Lung microvascular endothelial cell (primary cell): ENCODE measurements at places on chromosomes 12 and 14. TPM values are rescaled to one million over a fixed set of nuclear protein-coding genes. Genes with fewer than 3 reads are reported as not detected.

DNA sequence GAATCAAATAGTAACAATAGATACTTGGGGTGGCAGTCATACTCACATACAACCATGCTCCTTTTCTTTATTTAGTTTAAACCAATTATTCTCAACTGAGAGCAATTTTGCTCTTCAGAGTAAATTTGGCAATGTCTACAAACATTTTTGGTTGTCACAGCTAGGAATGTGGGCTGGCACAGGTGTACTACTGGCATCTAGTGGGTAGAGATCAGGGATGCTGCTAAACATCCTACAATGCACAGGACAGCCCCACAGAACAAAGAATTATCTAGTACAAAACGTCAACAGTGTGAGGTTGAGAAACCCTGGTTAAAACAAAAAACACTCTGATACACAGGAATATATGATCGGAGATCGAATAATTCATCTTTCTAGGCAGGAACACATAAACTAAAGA is 186.5 kb downstream of the NELL2 start:
- no peak for DNase-seq

GRCh38 chr12:122789637-122790036 is 15.3 kb downstream of the CCDC62 start:
- no peak for DNase-seq

DNA sequence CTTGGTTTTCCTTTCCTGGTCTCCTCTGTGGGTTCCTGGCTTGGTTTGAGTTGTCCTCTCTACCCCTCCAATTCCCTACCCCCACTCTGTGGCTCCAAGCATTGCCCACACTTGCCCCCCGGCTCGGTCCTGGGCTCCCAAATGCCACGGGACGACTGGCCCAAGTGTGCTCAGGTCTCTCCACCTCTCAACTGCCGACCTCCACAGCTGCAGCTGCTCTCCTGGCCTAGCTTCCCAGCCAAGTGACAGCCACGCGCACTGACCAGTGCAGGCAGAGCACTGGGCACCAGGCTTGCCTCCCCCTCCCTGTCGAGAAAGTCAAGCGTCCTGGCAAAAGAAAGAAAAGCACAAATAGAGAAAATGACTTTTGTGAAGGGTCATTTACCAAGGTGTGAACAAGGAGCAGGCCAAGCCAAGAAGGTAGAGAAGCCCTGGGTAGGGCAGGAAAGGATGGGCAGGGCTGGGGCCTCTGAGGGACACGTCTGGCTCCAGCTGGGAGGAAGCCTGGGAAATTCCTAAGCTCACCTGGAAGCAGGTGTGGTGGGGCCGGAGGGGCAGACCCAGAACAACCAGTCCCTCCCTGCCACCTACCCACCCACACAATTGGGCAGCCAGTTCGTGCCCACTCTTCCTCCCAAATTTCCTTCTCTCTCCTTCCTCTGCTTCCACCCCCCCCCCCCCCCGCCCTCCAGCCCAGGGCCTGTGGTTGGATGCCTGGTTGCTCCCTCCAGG is 1.8 kb upstream of the CEP170B start:
- no peak for DNase-seq

DNA sequence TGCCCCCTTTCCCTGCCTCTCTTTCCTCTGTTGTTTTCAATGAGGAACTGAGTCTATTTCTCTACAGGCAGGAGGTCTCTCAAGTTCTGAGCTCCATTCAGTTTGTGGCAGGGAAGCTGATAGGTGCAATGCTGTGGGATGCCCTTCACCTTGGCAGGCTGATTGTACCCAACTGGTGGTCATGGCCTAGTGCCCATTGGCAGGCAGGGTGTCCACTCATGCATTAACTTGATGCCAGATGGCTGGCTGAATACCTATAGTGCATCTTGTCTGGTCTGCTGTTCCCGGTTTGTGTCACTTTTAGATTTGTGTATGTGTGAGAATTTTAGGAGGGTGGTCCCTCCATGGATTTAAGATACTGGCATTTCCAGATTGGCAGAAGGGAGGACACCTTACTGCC is 20.0 kb upstream of the ITGA5 start:
- DNase-seq: no peak

The TNS2 gene
- total RNA-seq: 15.9 and 18.3 TPM in 2 replicates
